Astrocyte (in vitro differentiated cells and primary cell): ENCODE measurements at places on chromosomes 4 and X. TPM values are rescaled to one million over a fixed set of nuclear protein-coding genes. Genes with fewer than 3 reads are reported as not detected.

DNA sequence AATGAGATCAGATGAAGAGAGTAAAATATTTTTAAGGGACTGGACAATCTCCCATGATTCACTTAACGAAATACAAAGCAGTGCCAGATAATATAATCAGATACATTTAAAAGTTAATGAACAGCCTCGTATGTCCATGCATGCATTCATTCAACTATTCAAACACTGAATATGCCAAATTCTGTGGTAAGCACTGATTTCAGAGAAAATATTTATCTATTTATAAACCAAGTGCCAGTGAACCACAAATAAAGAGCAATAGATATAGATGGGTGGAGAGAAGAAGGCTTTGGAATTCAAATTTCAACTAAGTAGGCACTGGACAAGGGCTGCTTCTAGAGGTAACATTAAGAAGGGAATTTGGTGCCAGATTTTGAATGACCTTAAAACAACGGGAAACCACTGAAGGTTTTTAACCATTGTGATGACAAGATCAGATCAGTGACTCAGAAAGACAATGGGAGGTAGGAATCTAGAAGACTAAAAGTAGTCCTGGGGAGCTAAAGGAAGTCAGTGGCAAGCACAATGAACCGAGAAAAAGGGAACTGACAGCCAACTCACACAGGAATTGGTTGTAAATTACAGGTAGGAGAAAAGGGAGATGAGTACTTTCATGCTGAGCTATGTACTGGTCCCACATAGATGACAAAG lies 14.2 kb downstream of the ELOVL6 start:
- H3K27me3 ChIP-seq: peaks cover 2% of the 10 kb centered on the region
- H3K4me1 ChIP-seq: peaks cover 16% of the 10 kb centered on the region
- peak; percentile 61 for DNase-seq
- H3K36me3 ChIP-seq: no peaks in the 10 kb centered on the region
- no peak overlapping the region for H3K27ac ChIP-seq
- no peak overlapping the region for H3K4me3 ChIP-seq

DNA sequence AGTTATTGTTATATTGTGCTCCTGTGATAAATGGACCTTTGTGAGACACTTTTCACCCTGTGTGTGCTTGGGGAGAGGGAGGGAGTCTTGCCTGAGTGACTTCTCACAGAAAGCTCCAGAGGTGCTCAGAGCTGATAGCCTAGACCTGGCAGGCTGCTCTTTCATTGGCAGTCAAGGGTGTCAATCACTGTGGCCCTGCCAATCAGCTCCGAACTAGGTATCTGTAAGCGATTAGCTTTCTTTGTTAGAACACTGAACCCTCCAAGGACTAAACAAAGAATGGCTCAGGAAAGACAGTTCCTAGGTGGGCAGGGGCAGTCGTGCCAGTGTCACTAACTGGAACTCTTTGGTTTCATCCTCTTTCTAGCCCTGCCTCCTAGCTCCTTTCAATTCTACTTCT lies 2.7 kb upstream of the NALF2 start:
- no peak for DNase-seq
- no peak overlapping the region for H3K4me3 ChIP-seq
- peaks cover 5% of the 10 kb centered on the region for H3K27me3 ChIP-seq
- no peak overlapping the region for H3K27ac ChIP-seq
- no peaks in the 10 kb centered on the region for H3K36me3 ChIP-seq

DNA sequence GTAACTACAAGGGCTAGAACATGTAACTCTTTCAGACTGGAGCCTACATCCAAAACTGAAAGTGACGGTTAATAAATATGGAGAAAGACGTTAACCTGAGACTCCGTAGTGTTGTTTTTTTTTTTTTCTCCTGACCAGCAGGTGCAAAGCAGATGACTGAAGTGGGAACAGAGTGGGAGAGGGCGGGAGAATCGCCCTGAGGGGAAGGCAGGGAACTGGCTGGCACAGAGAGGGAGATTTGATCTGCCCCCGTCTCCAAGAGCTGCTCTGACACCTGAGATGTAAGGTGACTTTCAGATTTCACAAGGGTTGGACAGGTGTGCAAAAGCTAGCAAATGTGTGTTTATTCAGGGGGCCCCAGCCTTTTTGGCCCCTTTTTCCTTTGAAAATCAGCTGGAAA lies 180.2 kb downstream of the PALLD start:
- peaks cover 5% of the 10 kb centered on the region for H3K36me3 ChIP-seq
- H3K4me1 ChIP-seq: peaks cover 16% of the 10 kb centered on the region
- no peak for DNase-seq
- H3K27ac ChIP-seq: no peak overlapping the region
- no peaks in the 10 kb centered on the region for H3K27me3 ChIP-seq
- H3K4me3 ChIP-seq: no peak overlapping the region

GRCh38 chrX:66164931-66165330 lies 884 bp downstream of the HEPH start:
- no peak overlapping the region for H3K27ac ChIP-seq
- DNase-seq: no peak
- H3K36me3 ChIP-seq: no peaks in the 10 kb centered on the region
- no peaks in the 10 kb centered on the region for H3K4me1 ChIP-seq
- peak overlapping the region; percentile 59 for H3K4me3 ChIP-seq

DNA sequence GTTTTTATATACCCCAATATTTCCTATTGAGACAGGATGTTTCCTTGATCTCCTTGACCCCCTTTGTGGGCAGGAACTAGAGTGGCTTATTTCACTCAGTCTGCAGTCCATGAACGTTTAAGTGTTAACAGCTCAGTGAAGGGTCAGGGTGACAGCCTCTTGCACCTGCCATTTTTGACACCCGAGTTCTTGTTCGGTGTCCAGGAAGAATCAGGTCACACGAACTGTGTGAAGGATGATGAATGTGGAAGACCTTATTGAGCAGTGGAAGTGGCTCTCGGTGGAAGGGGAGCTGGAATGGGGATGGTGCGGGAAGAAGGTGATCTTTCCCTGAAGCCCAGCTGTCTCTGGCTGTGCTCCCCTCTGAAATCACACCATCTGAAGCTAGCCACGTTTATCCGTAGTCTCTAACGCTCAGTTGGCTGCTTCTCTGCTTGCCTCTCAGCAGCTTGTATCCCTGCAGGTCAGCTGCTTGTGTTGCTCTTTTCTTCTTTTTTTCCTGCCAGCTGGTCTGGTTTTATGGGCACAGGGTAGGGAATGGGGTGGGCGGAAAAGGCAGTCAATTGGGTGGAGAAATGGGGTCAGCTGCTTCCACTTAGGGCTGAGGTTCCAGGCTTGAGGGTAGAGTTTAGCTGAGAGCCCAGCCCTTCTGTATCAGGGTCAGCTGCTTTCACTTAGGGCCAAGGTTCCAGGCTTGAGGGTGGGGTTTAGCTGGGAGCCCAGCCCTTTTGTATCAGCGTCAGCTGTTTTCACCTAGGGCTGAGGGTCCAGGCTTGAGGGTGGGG lies 29.0 kb upstream of the CCNG2 start:
- DNase-seq: no peak
- no peak overlapping the region for H3K27ac ChIP-seq
- no peaks in the 10 kb centered on the region for H3K36me3 ChIP-seq
- no peak overlapping the region for H3K4me3 ChIP-seq
- no peaks in the 10 kb centered on the region for H3K4me1 ChIP-seq
- H3K27me3 ChIP-seq: peaks cover 10% of the 10 kb centered on the region

GRCh38 chr4:120071192-120071795 lies 4.6 kb upstream of the MAD2L1 start:
- H3K4me1 ChIP-seq: peaks cover 6% of the 10 kb centered on the region
- no peak overlapping the region for H3K4me3 ChIP-seq
- no peak overlapping the region for H3K27ac ChIP-seq

GRCh38 chrX:19787305-19787815 lies 100.0 kb downstream of the SH3KBP1 start:
- no peak overlapping the region for H3K4me3 ChIP-seq
- no peak for DNase-seq
- no peak overlapping the region for H3K27ac ChIP-seq
- H3K36me3 ChIP-seq: no peaks in the 10 kb centered on the region

The UBA6 gene
- 141 and 142 TPM in 2 replicates for total RNA-seq

The PCDH18 gene
- 4.6 and 4.9 TPM in 2 replicates for total RNA-seq

The SNX25 gene
- 29.2 and 29.5 TPM in 2 replicates for total RNA-seq
